Iris pigment epithelial cell (primary cell): ENCODE measurements at places on chromosomes 2 and 18.

- peak; percentile 42 for DNase-seq
Observed at GRCh38 chr18:12911025-12911928, 27.2 kb upstream of the PTPN2 start.

DNA sequence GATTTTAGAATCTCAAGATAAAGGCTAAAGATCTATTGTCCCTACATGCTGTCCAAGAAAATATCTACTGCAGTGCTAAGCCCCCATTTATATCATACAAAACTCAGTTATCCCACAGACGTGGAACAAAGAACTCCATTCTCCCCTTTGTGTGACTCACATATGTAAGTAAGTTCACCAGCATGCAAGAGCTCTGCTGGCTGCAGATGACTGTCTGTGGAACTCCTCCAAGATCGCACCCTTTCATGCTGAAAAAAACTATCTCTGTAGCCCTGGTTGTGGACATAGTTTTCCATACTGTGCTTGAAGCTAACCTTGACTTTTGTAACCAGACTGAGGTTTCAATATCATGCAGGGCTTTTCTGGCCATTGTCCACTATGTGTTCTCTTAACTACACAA, 207.1 kb downstream of the ZNF521 start:
- peak; percentile 47 for DNase-seq

DNA sequence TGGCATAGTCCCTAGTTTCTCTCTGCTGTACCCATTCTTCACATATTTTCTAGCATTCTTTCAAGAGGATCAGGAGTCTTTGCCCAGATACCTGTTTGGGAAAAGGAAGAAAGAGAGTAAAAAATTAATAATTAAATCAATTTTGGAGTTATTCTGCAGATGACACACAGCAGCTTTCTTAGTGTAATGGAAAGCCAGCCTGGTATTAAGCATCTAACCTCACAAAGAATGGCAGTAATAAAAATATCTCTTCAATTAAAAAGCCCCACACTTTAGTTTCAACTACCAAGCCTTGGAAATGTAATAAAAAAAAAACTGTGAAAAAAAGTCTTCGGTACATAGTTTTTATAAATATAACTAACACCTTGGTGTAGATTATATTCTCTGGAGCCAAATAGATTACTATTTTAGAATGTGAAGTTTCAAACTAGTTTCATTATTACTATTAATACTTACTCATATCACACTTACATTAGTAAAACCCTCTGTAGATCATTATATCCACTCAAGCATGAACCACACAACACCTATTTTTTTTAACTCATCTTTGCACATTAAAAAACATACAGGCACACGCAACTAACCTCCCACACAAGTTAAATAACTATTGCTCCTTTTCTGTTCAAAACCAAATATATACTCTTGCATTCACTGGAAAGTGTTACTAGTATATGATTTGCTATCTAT, 90.9 kb downstream of the GPD2 start:
- DNase-seq, result no peak

DNA sequence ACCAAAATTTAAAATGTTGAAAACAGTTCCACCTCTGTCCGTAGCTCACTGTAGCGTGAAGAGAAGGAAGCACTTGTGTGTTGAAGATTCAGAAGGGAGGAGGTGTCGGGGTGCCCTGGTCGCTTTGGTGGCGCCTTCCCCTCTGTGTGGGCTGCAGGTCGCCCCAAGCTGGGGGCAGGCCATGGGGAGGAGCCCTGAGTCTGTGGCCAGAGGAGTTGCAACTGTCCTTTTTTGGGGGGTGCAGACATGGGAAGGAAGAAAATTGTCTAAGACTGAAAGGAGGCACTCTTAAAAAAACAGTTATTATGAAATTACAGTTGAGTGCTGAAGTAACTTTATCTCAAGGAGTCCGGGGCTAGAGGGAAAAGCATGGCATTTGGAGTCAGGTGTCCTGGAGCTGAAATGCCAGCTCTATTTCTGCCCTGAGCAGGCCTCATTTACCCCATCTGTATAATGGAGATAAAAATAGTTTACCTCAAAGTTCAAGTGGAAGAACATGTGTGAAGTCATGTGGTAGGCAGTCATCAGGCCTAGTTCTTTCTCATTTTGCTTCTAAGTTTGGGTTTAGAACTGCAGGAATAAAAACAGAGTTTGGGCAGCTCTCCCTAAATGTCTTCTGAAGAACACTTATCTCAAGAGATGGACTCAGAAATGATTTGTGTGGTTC, 82.1 kb downstream of the RNF144A start:
- no peak for DNase-seq

- DNase-seq, result no peak
Observed at GRCh38 chr18:37243741-37244140, 321.9 kb downstream of the CELF4 start.

GRCh38 chr2:83342860-83343329, 1116.2 kb downstream of the SUCLG1 start:
- no peak for DNase-seq

DNA sequence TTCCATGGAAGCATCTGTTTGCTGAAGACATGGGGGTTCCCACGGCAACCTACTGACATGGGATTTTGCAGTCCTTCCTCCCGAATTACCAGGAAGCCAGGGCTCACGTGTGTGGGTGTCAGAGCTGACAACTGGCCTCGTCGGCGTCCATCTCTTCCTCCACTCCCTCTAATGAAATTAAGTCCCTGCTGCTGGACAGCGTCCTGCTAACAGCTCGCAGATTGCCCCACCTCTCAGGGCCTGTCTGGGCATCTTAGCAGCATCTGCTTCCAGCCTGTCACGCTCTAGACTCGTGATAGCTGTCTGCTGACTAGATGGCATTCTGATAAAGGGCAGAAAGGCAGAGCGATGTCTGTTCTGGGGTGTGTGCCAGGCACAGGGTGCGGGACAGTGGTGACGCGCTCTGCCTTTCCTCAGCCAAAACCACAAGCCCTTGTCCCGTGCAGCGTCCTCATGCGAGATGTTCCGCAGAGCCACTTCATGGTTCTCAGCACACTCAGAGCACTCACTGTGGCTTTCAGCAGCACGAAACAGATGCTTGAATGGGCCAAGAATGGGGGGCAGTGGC, 161.1 kb downstream of the ARL4C start:
- peak; percentile 63 for DNase-seq

DNA sequence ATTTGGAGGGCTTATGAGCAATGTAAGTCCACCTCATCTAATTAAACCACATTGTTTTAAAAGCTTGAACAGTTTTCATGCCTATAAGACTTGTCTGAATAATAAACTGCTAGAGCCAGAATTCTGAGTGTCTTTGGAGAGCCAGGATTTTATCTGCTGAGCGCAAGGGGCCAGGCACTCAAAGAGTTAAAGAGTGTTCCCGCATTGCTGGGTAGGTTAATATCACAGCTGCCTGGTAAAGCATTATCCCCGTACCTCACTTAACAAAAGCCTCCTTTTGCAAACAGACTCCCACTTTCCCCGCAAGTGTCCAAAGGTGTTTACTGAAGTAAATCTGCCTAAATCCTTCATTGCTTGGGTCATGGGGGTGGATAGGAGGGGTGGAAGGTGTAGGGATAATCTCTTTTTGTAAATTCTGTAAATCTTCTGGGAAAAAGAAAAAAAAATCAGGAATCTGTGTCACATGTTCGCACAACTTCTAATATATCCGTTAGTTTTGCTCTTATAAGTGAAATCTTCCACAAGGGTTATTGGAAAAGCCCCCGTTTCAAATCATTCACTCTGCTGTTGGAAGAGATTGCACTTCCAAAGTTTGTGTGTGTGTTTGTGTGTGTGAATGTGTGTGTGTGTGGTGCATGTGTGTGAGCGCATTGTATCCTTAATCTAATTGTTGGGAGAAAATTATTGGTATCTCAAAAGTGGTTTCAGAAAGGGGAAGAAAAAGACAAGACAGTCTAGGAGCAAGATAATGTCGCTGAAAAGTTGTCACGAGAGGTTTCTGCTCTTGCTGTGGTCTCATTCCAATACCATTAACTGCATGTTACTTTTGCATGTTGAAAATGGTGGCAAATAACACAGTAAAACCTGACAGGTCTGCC, 10.7 kb downstream of the ZEB2 start:
- no peak for DNase-seq

DNA sequence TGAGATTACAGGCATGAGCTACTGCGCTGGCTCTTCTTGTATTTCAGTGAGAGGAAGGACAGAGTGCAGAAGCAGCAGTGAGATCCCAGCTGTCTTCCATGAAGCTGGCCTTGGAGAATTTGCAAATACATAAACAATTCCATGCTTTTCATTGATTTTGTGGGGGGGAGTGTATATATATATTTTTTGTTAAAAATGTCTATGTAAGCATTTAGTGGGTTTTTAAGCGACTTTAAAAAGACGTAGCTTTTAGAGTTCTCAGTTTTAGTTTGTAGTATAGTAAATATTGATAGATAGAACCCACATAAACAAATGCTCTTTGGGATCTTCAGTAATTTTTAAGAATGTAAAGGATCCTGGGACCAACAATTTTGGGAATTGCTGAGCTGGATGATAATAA, 6.3 kb downstream of the RBFA start:
- DNase-seq, result no peak

- no peak for DNase-seq
Observed at GRCh38 chr2:127674241-127675209, 805 bp downstream of the LIMS2 start.
